CD4-positive, alpha-beta T cell (primary cell): ENCODE measurements at places on chromosomes 1 and 21. TPM values are rescaled to one million over a fixed set of nuclear protein-coding genes. Genes with fewer than 3 reads are reported as not detected.

GRCh38 chr21:28949318-28949717 is 43.4 kb downstream of the LTN1 start:
- no peak for DNase-seq
- peaks cover 69% of the 10 kb centered on the region for H3K36me3 ChIP-seq
- no peak overlapping the region for H3K27ac ChIP-seq

DNA sequence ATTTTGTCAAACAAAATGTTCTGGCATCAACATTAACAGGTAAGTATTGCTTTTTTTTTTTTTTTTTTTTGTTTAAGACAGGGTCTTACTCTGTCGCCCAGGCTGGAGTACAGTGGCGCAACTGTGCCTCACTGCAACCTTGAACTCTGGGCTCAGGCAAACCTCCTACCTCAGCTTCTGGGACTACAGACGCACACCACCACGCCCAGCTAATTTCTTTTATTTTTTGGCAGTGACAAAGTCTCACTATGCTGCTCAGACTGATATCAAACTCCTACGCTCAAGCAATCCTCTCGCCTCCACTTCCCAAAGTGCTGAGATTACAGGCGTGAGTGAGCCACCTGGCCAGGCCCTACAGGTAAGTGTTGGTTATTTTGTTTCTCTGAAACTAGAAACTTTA is 2.4 kb downstream of the TUT4 start:
- H3K4me1 ChIP-seq = peaks cover 18% of the 10 kb centered on the region
- no peaks in the 10 kb centered on the region for H3K36me3 ChIP-seq
- peak; percentile 26 for DNase-seq
- H3K27me3 ChIP-seq = no peaks in the 10 kb centered on the region
- H3K4me3 ChIP-seq = no peak overlapping the region
- H3K27ac ChIP-seq = no peak overlapping the region

DNA sequence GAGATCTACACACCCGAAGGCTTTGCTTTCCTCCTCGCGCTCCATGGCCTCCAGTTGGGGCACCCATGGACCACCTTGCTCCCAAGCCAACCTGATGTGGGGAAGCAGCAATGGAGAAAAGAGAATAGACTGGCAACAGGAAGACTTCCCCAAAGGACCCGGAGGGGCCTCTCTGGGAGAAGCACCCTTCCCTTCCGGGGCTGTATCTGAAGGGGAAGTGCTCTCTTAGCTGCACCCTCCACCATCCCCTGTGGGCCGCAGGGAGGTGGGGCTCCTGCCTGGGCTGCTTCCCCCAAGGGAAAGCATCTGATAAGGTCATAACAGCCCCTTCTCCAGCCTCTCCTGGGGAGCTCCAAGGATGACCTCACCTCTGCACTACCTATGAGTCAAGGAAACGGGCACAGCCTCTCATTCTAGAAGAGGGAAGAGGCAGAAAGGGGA is 100.2 kb downstream of the RIPK4 start:
- peaks cover 2% of the 10 kb centered on the region for H3K4me1 ChIP-seq
- no peak for DNase-seq
- H3K27ac ChIP-seq = no peak overlapping the region
- H3K4me3 ChIP-seq = no peak overlapping the region
- no peaks in the 10 kb centered on the region for H3K36me3 ChIP-seq

GRCh38 chr1:117707371-117707770 is 101.5 kb downstream of the TENT5C start:
- no peak overlapping the region for H3K27ac ChIP-seq
- H3K4me3 ChIP-seq = no peak overlapping the region
- H3K36me3 ChIP-seq = no peaks in the 10 kb centered on the region
- no peak for DNase-seq

DNA sequence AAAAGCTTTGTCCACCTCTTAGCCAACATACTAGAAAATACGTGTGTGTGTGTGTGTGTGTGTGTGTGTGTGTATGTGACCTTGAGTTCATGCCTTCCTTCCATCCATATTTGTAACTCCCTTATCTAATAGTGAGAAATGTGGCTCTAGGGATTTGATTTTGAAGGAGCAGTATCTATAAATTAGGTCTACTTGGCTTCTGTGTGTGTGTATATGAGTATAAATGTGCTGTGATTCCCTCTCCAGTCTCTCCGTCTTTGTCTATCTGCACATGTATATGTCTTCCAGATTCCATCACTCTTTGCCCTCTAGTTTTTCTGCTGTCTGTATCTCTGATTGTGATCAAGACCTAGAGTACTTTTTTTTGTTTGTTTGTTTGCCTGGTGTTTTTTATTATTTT is 11.9 kb upstream of the NBL1 start:
- H3K27me3 ChIP-seq = no peaks in the 10 kb centered on the region
- H3K27ac ChIP-seq = no peak overlapping the region
- no peaks in the 10 kb centered on the region for H3K4me1 ChIP-seq
- H3K36me3 ChIP-seq = peaks cover 14% of the 10 kb centered on the region
- H3K4me3 ChIP-seq = no peak overlapping the region
- DNase-seq = no peak

- H3K36me3 ChIP-seq = no peaks in the 10 kb centered on the region
- no peak overlapping the region for H3K27ac ChIP-seq
These were observed 2.8 kb upstream of the GPR153 start for GRCh38 chr1:6263716-6264115.

- no peak overlapping the region for H3K4me3 ChIP-seq
- H3K4me1 ChIP-seq = peaks cover 7% of the 10 kb centered on the region
- H3K27ac ChIP-seq = no peak overlapping the region
- no peaks in the 10 kb centered on the region for H3K27me3 ChIP-seq
- no peaks in the 10 kb centered on the region for H3K36me3 ChIP-seq
These were observed 12.6 kb upstream of the MNDA start for GRCh38 chr1:158818560-158818959.

DNA sequence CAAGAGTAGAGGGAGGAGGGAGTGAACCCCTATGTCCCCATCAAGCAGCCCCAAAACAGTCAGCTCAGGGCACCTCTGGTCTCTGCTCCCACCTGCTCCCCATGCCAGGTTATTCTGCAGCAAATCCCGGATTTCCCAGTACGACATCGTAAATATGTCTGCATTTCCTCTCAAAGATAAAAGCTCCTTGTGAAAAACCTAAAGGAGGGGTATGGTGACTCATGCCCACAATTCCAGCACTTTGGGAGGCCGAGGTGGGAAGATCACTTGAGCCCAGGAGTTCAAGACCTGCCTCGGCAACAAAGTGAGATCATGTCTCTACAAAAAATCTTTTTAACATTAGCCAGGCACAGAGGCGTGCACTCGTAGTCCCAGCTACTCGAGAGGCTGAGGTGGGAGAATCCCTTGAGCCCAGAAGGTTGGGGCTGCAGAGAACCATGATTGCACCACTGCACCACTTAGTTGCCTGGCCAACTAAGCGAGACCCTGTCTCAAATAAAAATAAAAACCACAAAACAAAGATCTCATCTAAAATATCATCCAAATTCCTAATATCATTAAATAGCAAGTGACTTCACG is 7.1 kb downstream of the ACOT7 start:
- no peaks in the 10 kb centered on the region for H3K36me3 ChIP-seq
- no peak for DNase-seq
- H3K4me1 ChIP-seq = no peaks in the 10 kb centered on the region

DNA sequence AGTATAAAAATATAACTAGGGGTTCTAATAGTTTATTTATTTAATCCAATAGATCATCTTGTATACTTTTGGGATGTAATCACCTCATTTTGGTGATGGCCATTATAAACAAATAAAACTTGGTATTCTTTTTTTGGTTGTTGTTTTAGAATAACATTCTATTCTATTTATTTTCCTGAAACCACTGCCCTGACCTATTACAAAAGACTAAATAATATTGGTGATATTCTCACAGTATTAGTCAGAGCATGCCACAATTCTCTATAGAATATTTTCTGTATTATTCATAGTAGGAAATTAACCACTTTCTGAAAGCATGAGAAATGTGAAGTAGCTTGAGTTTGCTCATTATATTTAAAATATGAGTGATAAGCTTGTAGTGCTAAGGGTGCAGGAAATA is 54.1 kb upstream of the LRRC7 start:
- H3K27me3 ChIP-seq = no peaks in the 10 kb centered on the region
- no peak overlapping the region for H3K27ac ChIP-seq
- H3K4me1 ChIP-seq = no peaks in the 10 kb centered on the region
- no peaks in the 10 kb centered on the region for H3K36me3 ChIP-seq
- no peak for DNase-seq

ADCY10 gene
- total RNA-seq = 0.11 TPM

RNU1-4 gene
- total RNA-seq = 4,982 TPM

RGS4 gene
- not detected for total RNA-seq
